ENCODE measurements at places on chromosomes 2 and 18. TPM values are rescaled to one million over a fixed set of nuclear protein-coding genes. Genes with fewer than 3 reads are reported as not detected.

The CD8B2 gene
- not detected for polyA plus RNA-seq

The ALKAL2 gene
- polyA plus RNA-seq = 3.5 TPM

The SERPINB2 gene
- 0.81 TPM for polyA plus RNA-seq

The ELOA2 gene
- not detected for polyA plus RNA-seq

The PJVK gene
- 1.0 TPM for polyA plus RNA-seq

The NBAS gene
- polyA plus RNA-seq = 30.3 TPM

The LRRTM1 gene
- polyA plus RNA-seq = not detected

The DSEL gene
- not detected for polyA plus RNA-seq

The CD8A gene
- polyA plus RNA-seq = 13.0 TPM

The IWS1 gene
- polyA plus RNA-seq = 51.7 TPM

The CRYGD gene
- polyA plus RNA-seq = not detected

The MARCHF4 gene
- polyA plus RNA-seq = 0.95 TPM

The KCTD1 gene
- 2.2 TPM for polyA plus RNA-seq

The CTDP1 gene
- 17.3 TPM for polyA plus RNA-seq

The FAM110C gene
- 6.2 TPM for polyA plus RNA-seq

The ALPP gene
- polyA plus RNA-seq = not detected

The SCN2A gene
- 0.25 TPM for polyA plus RNA-seq

The NRBP1 gene
- polyA plus RNA-seq = 51.4 TPM

The RPRM gene
- not detected for polyA plus RNA-seq

The LYG2 gene
- polyA plus RNA-seq = not detected

The DCDC2C gene
- polyA plus RNA-seq = not detected

The FOXI3 gene
- polyA plus RNA-seq = not detected

The TXNL4A gene
- polyA plus RNA-seq = 73.8 TPM

The STK39 gene
- polyA plus RNA-seq = 41.6 TPM

The RAPH1 gene
- 6.2 TPM for polyA plus RNA-seq

The THAP4 gene
- polyA plus RNA-seq = 80.5 TPM

The LINC00305 gene
- not detected for polyA plus RNA-seq

The REG1B gene
- polyA plus RNA-seq = 25.0 TPM

The SLC23A3 gene
- 26.6 TPM for polyA plus RNA-seq

The TUBA3E gene
- polyA plus RNA-seq = 0.12 TPM

The GTF3C2 gene
- polyA plus RNA-seq = 39.8 TPM

The CYS1 gene
- 0.54 TPM for polyA plus RNA-seq

The TAF1B gene
- 1.1 TPM for polyA plus RNA-seq

The PID1 gene
- polyA plus RNA-seq = 22.3 TPM

The HRH4 gene
- polyA plus RNA-seq = not detected

The PDIA6 gene
- 284 TPM for polyA plus RNA-seq

The TRABD2A gene
- polyA plus RNA-seq = 25.6 TPM

The NOL4 gene
- 15.8 TPM for polyA plus RNA-seq

The SLC20A1 gene
- 32.4 TPM for polyA plus RNA-seq

The DYNAP gene
- not detected for polyA plus RNA-seq

The IL1R1 gene
- 16.1 TPM for polyA plus RNA-seq

The FAM237A gene
- polyA plus RNA-seq = not detected

The ANKRD30BL gene
- polyA plus RNA-seq = not detected

The LIMS1 gene
- 51.4 TPM for polyA plus RNA-seq

The DCC gene
- 0.30 TPM for polyA plus RNA-seq

The PLB1 gene
- polyA plus RNA-seq = 1.3 TPM

The UCN gene
- 0.76 TPM for polyA plus RNA-seq

The ASIC4 gene
- polyA plus RNA-seq = 0.04 TPM

The MAIP1 gene
- 26.1 TPM for polyA plus RNA-seq

The EML6 gene
- 0.89 TPM for polyA plus RNA-seq

The TMEM182 gene
- polyA plus RNA-seq = 0.67 TPM
